ENCODE measurements at places on chromosomes 6 and 20.
A peak's percentile ranks its signal among the peaks of the same experiment; 100 is the strongest.

DNA sequence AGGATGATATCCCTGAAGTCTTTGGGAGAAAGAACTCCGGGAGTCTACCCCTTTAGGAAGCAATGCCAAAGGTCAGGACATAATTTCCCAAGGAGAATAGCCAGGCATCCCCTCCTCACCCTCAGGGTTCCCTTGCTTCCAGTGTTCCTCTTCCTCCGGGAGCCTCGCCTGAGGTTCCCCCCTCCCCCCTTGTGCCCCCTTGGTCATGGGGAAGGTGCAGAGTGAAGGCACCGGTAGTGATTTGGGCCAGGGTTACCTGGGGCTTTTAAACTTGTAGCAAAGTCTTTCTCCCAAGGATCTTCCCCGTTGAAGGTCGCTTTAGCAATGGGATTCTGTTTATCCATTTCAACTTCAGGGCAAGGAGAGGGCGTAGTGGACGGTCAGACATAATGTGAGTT lies 1.2 kb downstream of the ISM1 start:
- DNase-seq, result no peak

GRCh38 chr6:116057766-116058165 lies 2.9 kb downstream of the FRK start:
- DNase-seq, result no peak

DNA sequence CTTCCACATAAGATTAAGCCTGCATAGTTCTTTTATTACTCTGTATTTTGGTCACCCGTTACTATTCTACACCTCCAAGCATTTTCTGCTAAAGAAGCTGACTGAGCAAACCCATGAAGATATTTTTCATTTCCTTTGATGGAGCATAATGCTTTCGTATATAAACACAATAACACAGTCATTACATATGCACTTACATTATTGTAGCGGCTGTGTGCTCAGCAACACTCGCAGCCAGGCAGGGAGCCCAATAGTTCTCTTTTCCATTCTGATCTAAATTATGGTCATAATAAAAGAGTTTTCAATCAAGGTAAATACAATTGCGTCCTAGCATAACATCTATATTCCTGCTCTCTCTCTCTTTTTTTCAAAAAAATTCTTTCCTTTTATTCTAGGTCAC lies 69.6 kb upstream of the TFB1M start:
- no peak for DNase-seq

DNA sequence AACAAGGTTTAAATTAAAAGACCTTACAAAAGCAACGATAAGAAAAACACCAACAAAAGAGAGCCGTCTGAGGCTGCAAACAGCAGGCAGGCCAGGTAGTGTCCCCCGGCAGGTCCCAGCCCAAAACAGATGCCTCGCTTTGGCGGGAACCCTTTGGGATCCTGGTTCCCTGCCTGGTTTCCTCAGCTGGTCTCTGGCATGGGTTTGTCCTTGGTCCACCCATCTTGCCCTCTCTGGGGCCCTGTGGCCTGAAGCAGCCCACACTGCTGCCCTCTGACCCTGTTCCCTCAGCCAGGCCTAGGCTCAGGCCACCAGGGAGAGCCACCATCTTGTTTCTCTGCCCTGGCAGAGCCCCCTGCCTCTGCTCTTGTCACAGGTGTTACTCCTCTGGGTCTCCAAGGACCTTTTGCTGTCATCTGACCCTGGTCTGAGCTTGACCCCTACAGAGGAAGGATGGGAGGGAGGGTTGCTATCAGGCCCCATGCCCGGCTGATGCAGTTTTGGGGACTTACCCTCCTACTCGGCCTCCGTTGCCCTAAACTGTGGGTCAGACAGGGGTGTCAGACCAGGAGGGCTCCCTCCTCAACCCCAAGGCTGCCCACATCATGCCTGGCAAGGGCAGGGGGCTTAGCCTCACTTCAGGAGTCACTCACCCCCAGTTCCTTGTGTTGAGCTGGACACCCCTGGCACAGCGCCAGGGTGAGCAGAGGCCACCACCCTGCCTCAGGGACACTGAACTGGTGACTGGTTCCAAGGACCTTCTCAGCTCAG lies 30.6 kb upstream of the GRM4 start:
- peak; percentile 45 for DNase-seq

DNA sequence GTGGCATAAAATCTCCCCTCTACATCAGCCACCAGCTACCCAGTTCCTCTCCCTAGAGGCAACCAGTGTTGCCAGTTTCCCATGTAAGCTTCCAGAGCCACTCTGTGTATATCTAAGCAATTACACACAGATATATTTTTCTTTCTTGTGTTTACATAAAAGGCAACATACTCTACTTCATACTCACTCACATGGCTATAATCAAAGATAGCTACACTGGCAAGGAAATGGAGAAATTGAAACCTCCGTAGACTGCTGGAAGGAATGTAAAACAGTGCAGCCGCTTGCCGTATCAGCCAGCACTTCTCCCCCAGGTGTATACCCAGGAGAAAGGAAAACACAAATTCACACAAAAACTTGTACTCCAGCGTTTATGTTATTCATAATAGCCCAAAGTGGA lies 38.5 kb upstream of the NELFCD start:
- no peak for DNase-seq

Data from activated CD8-positive, alpha-beta memory T cell treated with anti-CD3 and anti-CD28 coated beads, Interleukin-2, amount 50 U/mL, for 48 hours (primary cell).